NCI-H446 (cell line): ENCODE measurements at places on chromosomes 11 and 22.

- DNase-seq = no peak
Observed at GRCh38 chr11:1567052-1567720, 4.9 kb downstream of the DUSP8 start.

DNA sequence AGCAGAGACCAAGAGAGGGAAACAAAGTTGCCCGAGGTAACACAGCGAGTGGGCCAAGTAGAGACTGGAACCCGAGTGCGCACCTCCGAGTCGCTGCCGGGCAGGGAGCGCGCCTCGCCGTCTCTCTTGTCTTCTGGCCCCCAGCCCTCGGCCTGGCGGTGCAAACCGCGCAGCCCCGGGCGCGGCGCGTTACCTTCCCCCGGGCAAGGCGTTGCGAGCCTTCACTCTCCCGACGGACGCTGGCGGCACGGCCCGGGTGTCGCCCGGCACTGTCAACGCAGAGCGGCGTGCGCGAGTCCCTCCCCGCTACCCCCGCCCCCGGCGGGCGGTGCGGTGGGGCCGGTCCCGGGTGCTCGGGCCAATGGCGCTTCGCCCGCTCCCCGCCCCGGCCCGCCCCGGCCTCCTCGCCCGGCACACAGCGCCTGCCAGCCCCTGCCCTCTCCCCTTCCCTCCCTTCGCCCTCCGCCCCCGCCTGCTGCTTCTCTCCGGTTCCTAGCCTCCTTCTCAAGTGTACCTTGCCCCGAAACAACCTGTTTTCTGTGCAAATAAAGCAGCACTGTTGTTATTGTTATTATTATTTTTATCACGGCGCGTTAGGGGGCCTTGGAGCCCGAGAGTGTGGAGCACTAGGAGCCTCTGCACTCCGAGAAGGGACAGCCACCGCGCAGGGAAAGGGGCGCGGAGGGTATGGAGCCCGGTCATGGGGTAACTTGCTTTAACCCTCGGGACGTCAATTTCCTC is at the start of gene SYTL2:
Gene SYTL2 (minus strand): TSS at position 271 of the 741 bp plus-strand sequence. CDS start 53,416 bp downstream, outside the sequence.
- DNase-seq = no peak

GRCh38 chr11:128448981-128449713 is 138.2 kb downstream of the ETS1 start:
- DNase-seq = no peak

DNA sequence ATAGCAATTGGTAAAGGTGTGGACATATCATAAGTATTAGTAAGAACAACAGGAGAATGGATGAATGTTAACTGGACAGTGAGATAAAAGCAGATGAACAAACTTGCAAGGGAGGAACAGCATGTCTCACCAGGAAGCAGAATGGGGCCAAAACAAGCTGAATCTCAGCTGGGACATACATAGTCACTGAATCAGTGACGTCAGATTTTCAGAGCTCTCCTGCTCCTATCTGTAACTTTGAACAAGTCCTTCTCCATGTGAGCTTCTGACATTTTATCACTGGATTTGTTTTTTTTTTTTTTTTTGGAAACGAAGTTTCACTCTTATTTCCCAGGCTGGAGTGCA is 118.7 kb downstream of the BBOX1 start:
- no peak for DNase-seq

- DNase-seq = peak; percentile 22
Observed at GRCh38 chr11:87878373-87878825, 296.8 kb downstream of the RAB38 start.

DNA sequence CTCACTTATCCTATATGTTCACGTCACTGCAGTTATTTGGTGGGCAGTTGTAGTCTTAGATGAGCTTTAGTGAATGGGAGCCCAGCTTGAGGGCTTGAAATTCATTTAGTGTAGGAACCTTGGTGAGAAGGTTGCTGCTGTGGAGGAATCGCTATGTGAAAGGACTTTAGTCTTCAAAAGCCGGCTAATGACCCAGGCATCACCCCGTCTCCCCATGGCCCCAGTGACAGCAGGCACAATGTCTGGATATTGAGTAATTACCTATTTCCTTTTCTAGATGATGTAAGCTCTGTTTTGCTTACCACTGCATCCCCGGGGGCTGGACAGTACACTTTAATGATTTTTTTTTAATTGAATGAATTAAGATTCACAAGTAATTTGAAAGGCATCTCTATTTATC is 283.2 kb downstream of the ST3GAL4 start:
- DNase-seq = no peak

DNA sequence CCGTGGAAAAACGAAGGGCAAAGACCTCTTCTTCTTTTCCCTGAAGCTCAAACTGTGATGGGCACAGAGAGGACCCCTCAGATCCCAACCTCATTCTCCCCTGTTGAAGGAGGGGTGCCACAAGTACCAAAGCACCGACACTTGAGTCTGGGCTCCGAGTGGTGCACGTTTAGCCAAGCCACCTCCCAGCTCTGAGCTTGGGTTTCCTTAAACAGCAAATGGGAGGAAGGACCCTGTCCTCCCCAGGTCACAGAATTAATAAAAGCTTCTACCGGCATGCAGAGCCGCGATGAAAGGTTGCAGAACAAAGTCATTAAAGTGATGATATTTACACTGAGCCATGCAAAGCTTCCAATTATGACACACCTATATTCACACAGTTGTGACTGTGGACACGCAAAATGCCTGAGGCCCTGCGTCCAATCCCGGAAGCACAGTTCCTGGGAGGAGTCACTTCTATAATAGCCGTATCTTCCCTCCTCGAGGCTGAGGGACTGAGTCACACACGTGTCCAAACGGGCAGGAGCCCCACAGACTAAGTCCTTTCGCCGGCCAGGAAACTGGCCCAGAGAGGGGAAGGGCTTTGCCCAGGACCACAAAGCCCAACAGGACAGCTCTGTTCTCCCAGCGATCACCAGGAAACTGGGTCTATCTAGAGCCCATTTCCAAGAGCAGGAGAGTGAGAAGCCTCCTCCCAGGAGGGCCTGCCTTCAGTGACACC is 922 bp upstream of the CSNK1E start:
- no peak for DNase-seq

DNA sequence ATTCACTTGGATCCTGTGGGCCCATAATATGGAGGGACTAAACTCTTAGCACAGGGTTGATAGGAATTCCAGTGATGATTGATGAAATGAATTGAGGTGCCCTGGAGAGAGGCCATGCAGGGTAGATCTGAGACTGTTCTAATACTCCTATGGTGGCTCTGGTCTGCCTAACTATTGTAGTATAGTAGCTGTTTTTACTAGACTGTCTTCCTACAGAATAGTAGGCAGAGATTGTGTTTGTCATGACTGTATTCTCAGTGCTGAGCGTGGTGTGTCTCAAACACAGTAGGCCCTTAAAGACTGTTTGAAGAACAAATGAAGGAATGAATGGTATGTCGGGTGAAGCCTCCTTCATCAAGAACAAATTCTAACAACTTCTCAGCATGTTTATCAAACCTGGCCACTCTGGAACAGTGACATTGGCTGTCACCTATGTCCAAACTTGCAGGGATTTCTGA is 107.0 kb upstream of the SESN3 start:
- peak; percentile 73 for DNase-seq

GRCh38 chr22:31983911-31984656 is 39.7 kb downstream of the YWHAH start:
- DNase-seq = no peak

- no peak for DNase-seq
Observed at GRCh38 chr11:27025957-27026733, 14.5 kb upstream of the BBOX1 start.

DNA sequence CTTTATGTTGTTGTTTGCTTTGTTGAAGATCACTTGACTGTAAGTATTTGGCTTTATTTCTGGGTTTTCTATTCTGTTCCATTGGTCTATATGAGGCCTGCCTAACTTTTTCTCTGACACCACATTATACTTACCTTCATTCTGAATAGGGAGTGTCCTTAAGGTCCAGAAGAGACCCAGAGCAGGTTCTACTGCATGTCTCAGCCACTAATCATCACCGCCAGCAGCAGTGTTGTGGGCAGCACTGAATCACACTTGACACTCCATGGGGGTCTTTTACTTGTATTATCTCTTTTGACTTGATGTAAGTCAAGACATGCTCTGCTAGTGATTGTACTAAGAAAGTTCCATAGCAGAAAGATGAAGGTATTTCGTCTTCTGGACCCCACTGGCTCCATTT is 274.9 kb downstream of the TENM4 start:
- no peak for DNase-seq

GRCh38 chr22:20095521-20095920 is 15.5 kb downstream of the DGCR8 start:
- DNase-seq = no peak
